Effector memory CD8-positive, alpha-beta T cell (primary cell): ENCODE measurements at places on chromosomes 11 and 22.
A peak's percentile ranks its signal among the peaks of the same experiment; 100 is the strongest.

DNA sequence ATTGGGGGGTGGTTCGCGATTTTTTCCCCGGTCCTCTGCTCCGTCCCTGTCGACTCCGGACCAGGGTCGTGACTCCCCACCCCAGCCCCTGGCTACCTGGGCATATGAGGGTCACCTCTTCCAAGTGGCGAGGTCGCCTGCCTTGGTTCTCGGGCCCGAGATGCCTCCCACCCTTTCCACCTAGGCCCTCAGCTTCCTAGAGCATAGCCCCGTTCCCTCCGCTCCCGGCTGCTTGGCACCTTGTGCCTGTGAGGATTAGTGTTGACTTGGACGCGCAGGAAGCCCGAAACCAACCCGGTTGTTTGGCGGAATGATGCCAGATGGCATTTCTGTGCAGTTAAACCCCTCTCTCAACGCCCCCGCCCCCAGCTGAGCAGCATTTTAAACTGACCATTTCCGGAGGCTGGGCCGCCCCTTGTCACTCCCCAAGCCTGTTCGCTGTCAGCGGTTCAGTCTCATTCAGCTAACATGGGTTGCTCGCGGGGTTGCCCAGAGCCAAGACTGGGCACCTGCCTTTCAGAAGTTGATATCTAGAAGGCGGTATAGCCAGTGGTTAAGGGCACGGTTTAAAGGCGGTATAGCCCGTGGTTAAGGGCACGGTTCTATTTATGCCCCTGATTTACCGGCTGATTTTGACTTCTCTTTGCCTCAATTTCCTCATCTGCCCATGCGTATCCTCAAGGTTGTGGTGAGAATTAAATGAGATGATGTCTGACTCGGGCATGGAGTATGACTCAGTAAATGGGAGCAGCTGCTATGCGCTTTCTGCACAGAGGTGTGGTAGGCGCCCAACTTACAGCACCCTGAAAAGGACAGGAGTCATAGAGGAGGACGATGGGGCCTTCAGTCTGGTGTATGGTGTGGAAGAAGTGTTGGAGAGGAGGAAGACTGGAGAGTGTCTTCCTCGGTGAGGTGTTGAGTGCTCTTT lies 639 bp downstream of the INCENP start:
- no peaks in the 10 kb centered on the region for H3K27me3 ChIP-seq
- H3K4me1 ChIP-seq: peaks cover 21% of the 10 kb centered on the region
- H3K36me3 ChIP-seq: peaks cover 12% of the 10 kb centered on the region
- peak overlapping the region; percentile 94 for H3K27ac ChIP-seq
- peak overlapping the region; percentile 94 for H3K4me3 ChIP-seq

DNA sequence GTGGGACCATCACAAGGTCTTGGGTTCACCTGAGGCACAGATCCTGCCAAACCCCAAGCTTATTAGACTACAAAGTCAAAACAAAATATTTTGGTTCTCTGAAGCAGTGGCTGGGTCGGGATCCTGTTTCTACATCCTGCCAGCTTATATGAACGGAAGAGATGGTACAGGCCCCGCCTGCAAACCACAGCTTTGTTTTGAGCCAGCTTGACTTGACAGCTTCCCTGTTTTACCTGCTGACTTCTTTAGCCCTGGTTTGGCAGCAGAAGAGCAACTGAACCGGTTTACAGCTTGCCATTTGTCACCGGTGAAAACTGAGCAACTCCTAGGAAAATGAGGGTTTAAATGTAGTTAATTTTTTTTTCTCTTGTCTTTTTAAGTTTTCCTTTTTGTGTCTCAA lies 11.4 kb downstream of the PACS1 start:
- H3K4me3 ChIP-seq: peak overlapping the region; percentile 81
- DNase-seq: peak; percentile 63
- H3K27ac ChIP-seq: peak overlapping the region; percentile 76
- no peaks in the 10 kb centered on the region for H3K27me3 ChIP-seq
- H3K36me3 ChIP-seq: peaks cover 8% of the 10 kb centered on the region

GRCh38 chr11:66652651-66653050 lies 14.1 kb downstream of the RBM4 start:
- H3K4me3 ChIP-seq: no peak overlapping the region
- no peaks in the 10 kb centered on the region for H3K27me3 ChIP-seq
- DNase-seq: no peak
- H3K4me1 ChIP-seq: peaks cover 29% of the 10 kb centered on the region
- peak overlapping the region; percentile 56 for H3K27ac ChIP-seq

DNA sequence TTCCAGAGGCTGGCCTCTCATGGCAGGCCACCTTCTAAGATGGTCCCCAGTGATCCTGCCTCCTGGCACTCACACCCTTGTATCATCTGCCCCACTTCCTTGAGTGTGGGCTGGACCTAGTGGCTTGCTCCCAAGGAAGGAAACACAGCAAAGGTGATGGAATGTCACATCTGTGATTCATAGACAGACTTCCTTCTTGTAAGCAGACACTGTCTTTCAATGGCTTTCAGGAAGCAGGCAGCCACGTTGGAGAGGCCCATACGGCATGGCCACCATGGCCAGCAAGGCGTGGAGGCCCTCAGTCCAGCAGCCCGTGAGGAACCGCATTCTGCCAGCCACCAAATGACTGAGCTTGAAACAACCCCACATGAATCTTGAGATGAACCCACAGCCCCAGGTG lies 11.3 kb downstream of the LMO1 start:
- DNase-seq: no peak
- H3K4me1 ChIP-seq: no peaks in the 10 kb centered on the region
- peaks cover 6% of the 10 kb centered on the region for H3K27me3 ChIP-seq
- no peaks in the 10 kb centered on the region for H3K36me3 ChIP-seq

DNA sequence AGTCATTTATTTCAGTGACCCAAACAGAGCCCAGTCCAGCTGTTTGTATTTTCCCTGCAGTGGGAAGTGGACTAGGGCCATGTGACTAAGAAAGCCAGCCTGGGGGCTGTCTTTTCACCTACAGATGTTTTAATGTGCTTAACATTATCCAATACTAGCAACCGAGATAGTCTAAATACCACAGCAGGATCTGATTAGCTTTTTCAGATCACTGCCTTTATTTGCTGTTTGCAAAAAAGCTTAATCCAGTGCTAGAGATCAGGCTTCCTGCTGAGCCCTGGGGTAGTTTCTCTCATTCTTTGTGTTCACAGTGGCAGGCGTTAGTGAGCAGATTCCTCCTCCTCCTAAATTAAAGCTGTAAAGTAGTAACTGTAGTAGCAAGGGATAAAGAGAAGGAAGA lies 35.0 kb downstream of the ZC3H12C start:
- no peak overlapping the region for H3K4me3 ChIP-seq
- no peak overlapping the region for H3K27ac ChIP-seq
- DNase-seq: no peak
- no peaks in the 10 kb centered on the region for H3K36me3 ChIP-seq
- H3K27me3 ChIP-seq: peaks cover 11% of the 10 kb centered on the region

DNA sequence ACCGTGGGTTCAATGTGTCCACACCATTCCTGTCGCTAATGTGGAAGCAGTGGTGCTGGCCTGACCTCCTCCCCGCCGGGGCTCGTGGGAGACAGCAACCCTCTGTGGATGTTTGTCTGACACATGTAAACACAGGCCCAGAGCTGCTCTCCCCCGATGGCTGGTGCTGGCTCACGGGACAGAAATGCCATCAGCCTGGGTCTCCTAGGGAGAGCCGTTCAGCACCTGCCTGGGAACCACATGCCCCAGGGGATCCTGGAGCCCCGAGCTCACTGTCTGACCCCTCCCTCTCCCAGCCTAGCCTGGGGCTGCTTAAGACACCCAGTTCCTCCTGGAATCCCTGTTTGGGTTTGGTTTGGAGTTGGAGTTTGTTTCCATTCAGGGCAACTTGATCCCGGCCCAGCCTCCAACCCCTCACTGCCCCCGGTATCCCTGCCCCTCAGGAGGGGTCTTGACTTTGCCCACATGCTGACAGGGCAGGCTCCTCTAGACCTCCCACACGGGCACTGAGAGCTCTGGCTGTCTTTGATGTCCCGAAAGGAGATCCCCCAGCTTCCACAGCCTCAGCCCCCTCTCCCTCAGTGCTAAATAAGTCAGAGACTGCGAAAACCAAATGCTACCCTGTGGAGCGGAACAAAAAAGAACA lies 50.9 kb upstream of the WNT11 start:
- no peak overlapping the region for H3K27ac ChIP-seq
- H3K36me3 ChIP-seq: no peaks in the 10 kb centered on the region
- H3K27me3 ChIP-seq: peaks cover 12% of the 10 kb centered on the region
- H3K4me3 ChIP-seq: no peak overlapping the region
- no peaks in the 10 kb centered on the region for H3K4me1 ChIP-seq
- no peak for DNase-seq
